Stimulated activated CD8-positive, alpha-beta memory T cell treated with anti-CD3 and anti-CD28 coated beads, Interleukin-15, amount 100 ng/mL, for 4 hours (primary cell): ENCODE measurements at places on chromosomes 13 and 19.
A peak's percentile ranks its signal among the peaks of the same experiment; 100 is the strongest.

DNA sequence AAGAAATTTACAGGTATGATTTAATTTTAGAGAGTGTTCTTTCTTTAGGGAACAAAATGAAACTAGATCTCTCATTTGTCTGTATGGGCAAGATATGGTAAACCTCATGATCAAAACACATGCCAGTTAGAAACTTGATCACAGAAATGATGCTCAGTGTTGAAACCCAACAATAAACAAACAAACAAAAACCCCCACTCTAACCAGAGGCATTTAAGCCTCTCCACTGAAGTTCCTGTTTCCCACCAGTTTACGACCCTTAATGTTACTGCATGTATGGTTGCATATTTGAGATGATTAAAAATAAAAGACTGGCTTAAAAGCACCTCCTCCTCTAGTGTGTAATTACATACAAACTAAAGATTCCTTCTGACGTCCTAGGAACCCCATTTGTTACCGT is 293.3 kb upstream of the MAB21L1 start:
- no peak for DNase-seq

GRCh38 chr13:25248071-25248470 is 39.2 kb downstream of the MTMR6 start:
- DNase-seq = no peak

GRCh38 chr13:26372747-26373146 is 118.8 kb downstream of the CDK8 start:
- DNase-seq = no peak

- no peak for DNase-seq
Observed at GRCh38 chr19:30423481-30423880, 51.3 kb downstream of the ZNF536 start.

GRCh38 chr19:10317857-10318462 is 2.1 kb upstream of the FDX2 start:
- DNase-seq = no peak

- DNase-seq = no peak
Observed at GRCh38 chr19:52991484-52991883, 22.2 kb upstream of the ERVV-1 start.

DNA sequence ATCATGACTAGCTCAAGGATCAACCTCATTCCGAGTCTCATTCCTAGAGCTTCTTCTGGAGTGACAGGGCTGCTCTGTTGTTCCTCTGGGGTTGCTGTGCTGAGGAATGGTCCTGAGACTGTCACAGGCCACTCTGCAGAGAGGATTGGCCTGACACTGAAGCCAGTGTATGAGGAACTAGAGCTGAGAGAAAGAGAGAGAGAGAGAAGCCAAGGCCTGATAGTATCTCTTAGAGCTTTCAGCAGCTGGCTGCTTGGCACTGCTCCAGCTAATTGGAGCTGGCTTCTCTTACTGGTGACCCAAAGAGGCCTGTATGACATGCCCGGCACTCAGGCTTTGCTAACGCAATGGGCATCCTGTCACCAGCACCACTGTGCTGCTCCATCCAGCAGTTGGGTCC is 73.4 kb upstream of the FLT1 start:
- no peak for DNase-seq

- no peak for DNase-seq
Observed at GRCh38 chr19:2037651-2038255, 13.3 kb downstream of the MKNK2 start.

GRCh38 chr13:19795956-19796355 is 13.2 kb upstream of the PSPC1 start:
- no peak for DNase-seq

DNA sequence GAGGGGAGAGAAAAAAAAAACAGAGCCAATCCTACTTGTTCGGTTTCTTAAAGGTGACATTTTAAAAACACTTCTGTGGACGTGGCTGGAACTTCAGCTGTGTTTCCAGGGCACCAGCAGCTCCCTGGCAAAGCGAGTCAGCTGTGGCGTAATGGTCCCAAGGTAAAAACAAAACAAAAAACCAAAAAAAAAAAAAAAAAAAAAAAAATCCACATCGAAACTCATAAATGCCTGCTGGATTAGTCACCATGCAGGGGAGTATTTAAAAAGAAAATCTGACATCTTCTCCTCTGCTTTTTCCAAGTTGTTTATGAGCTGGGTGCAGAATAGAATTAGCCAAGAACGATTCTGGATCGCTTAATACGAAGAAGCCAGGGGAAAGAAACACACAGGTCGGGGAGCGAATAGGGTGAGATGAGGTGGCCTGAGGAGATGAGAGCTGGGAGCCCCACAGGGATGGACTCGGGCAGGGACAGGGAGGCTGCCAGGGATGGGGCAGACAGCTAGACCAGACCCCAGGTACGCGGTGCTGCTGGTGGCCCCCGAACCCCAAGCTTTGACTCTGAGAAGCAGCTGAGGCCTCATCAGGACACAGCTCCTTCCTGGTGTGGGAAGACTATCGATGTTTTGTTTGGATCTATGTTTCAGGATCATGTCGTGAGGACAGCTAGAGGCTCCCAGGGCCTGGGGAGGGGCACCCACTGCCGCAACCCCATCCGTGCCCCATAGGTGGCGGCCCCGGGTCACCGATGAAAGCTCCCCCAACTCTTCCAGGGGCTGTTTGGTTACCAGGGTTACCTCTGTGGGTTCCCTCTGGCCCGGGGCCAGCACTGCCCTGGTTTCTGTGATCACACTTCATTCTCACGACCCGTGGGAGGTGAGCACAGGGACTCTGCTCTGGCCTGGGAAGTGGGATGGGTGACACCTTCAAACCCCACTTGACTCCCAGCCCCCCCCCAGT is 3.1 kb upstream of the CTXN1 start:
- DNase-seq = no peak

GRCh38 chr13:50970956-50971355 is 61.4 kb downstream of the RNASEH2B start:
- no peak for DNase-seq

DNA sequence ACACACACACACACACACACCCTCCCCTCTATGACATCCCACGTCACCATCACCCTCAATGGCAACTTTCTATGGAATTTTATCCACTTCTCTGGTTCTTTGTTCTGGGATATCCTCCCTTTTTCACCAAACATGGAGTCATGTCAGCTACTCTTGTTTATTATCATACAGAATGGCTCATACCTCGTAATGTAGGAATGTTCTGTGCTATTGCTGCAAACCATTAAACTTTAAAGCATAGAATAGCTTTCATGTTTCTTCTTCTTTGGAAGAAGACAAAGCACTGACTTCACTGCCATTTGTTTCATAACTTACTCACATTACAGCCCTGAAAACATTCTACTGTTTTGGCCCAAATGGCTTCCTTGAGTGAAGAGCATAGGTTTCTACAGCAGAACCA is 163.4 kb downstream of the FOXO1 start:
- no peak for DNase-seq

DNA sequence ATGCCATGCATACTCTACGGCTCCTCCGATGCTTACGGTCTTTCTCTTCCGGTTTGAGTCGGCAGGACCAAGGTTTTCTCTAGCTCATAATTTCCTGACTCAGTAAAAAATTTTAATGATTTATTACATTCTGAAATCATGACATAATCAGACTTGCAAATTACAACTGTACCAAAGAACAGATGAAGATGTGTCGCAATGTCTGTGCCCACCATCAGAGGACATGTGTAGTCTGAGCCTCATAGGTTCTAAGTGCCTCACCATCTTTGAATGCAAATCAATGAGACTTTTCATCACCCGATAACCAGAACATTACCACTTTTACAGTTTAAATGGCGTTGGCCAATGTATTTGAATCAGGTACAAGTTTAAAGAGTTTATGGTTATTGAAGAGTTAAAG is 213.1 kb downstream of the NHLRC3 start:
- DNase-seq = no peak

- no peak for DNase-seq
Observed at GRCh38 chr13:40101708-40102359, 446.4 kb downstream of the COG6 start.

- DNase-seq = no peak
Observed at GRCh38 chr13:111952032-111952431, 114.9 kb upstream of the SOX1 start.

DNA sequence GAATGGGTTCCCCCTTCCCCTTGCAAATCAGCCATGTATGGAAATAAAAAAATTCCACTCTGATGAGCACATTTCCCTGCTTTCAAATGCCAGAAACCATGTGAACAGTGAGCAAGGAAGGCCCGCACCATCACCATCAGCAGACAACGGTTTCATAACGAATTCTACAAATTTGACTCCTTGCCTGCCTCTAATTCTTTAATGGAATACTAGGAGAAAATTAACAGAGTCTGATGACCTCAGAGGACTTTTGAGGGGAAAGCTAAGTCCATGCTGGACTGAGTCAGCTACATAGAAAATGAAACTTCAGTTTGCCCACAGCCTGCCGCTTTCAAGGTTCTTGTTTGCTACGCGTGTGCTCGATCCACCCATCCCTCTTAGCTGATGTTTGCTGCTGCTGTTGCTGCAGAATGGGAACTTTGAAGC is 46.7 kb upstream of the KL start:
- DNase-seq = no peak

DNA sequence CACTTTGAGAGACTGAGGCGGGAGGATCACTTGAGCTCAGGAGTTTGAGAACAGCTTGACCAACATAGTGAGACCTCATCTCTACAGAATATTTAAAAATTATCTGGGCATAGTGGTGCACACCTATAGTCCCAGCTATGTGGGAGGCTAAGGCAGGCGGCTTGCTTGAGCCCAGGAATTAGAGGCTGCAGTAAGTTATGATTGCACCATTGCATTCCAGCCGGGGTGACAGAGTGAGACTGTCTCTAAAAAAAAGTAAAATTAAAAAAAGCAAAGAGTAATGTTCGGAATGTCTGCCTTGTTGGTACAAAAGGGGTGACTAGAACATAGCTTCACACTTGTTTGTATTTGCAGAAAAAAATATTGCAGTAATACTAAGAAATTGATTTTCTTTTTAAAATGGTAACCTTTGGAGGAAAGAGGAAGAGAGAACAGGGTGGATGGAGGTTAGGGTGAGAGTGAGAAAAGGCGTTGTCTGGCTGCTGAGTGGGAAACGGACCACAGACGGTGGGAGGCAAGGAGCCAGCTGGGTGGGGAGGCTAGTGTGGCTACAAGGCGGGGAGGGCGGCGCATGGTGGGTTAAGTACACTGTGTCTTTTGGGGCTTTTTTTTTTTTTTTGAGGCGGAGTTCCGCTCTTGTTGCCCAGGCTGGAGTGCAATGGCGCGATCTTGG is 10.2 kb downstream of the PPP1R14A start:
- no peak for DNase-seq

GRCh38 chr13:108200781-108201398 is 14.4 kb downstream of the LIG4 start:
- no peak for DNase-seq

- no peak for DNase-seq
Observed at GRCh38 chr13:57353831-57354230, 186.8 kb downstream of the PRR20E start.

DNA sequence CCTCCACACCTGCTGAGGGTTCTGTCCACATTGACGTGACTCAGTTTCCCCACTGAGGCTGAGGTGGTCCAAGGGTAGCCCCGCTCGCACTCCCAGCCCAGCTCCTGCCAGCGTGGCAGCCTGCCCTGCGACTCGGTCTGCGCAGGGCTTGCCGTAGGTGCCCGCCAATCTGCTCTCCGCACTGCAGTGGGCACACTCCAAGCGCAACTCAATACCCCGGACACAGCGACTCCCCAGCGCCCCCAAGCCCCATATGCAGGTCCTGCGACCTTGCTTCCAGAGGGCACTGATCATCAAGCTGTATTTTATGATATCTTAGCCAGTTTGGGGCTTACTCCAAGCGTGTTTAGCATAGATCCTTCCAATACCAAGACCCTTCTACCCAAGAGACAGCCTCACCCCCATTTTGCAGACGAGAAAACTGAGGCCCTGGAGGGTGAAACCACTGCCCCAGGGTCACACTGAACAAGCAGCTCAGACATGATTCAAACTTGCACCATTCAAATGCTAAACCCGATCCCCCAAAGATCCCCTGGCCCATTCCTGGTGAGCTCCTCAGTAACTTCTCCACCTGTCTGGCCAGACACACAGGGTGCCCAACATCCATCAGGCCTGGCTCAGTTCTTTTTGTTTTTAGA is 13.5 kb downstream of the PTPRS start:
- no peak for DNase-seq

DNA sequence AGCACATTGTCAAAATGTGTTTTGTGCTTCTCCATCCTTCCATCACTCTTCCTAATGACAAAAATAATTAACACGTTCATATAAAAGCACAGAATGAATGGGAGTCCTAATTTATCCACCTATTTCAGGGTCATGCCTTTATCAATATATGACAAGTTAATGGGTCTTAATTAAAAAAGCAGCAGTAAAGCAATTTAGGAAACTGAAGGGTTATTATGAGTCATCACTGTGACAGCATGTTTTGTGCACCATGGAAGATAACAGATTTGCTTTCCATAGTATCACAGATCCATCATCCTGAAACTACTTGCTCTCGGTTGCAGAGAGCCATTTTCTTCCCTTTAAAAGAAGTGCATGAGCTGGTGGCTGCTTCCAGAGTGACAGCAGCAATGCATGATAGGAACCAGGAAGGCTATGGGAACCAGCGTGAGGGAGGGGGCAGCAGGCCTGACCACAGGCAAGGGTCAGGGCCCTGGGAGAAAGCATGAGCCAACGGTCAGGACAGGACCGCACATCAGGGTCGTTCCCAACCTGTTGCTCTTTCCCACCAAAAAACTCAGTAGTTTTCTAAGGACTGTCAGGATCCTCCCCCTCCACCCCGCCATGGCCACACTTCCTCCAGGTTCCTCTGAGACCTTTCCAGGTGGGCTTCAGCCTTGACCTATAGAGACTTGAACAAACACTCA is 784.1 kb downstream of the UQCRFS1 start:
- DNase-seq = no peak

GRCh38 chr19:39792999-39793546 is 14.4 kb downstream of the LEUTX start:
- DNase-seq = peak; percentile 42

- DNase-seq = no peak
Observed at GRCh38 chr13:90787007-90787406, 560.5 kb upstream of the MIR17HG start.

DNA sequence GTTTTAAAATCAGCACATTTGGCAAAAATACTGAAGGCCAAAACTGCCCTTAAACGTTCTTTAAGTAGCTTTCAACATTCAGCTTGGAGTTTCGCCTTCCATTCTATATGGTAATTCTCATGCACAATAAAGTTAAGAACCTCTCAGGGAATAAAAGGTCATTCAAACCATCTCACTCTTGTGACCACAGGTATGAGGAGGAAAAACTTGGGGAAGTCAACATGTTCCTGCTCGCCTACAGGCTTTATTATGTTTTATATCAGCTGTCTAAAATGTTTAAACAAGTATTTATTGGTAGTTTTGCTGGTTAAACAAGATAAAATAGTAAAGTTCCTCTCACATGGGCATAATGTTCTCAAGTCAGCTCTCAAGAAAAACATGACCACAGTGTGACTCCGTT is 19.9 kb upstream of the TM9SF2 start:
- DNase-seq = no peak

GRCh38 chr19:47723581-47723940 is 10.3 kb downstream of the EHD2 start:
- no peak for DNase-seq

GRCh38 chr19:29212356-29212647 is 649 bp downstream of the UQCRFS1 start:
- DNase-seq = no peak

GRCh38 chr13:106296723-106297122 is 238.7 kb downstream of the EFNB2 start:
- DNase-seq = no peak

- no peak for DNase-seq
Observed at GRCh38 chr13:99993660-99994637, 12.4 kb downstream of the ZIC2 start.

- DNase-seq = no peak
Observed at GRCh38 chr19:46715620-46715974, 1.3 kb downstream of the PRKD2 start.

- DNase-seq = no peak
Observed at GRCh38 chr19:40693896-40694295, 3.4 kb upstream of the NUMBL start.
